ENCODE measurements at places on chromosomes 2 and 18.
A peak's percentile ranks its signal among the peaks of the same experiment; 100 is the strongest.

DNA sequence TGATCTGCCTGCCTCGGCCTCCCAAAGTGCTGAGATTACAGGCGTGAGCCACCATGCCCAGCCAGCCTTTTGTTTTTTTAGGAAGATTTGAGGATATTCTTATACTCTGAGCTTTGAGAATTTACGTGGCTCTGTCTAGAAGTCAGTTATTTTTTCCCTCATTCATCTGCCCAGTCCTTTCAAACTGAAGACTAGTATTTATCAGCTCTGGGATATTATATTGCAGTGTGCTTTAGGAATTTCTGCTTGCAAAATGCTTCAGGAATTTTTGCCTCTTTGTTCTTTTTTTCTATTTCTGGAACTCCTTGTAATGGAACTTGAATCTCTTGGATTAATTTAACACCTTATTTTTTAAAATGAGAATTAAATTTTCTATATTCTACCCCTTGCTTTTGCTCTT lies 22.6 kb downstream of the ACSL3 start:
- DNase-seq = no peak

DNA sequence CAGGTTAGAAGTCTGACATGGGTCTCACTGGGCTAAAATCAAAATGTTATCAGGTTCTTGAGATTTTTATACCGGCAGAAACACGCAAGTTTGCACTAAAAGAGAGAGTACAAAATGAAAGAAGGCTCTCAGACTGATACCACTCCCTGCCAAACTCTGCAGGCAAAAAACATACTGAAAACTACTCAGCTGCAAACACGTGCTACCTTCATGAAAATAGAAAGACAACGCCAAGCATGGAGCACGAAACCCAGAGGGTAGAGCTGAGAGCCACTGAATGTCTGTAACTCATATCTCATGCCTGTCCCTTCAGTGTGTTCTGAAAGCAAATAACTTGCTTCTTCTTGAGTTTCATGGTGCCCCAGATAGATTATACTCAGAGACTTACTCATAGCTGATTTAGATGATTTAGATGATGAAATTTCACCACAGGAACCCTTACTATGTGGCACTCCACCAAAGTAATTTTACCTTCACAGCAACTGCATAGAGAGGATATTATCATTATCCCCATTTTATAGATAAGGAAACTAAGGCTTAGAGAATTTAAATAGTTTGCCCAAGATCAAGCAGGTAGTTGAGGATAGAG lies 313.0 kb upstream of the SLC39A10 start:
- no peak for DNase-seq

DNA sequence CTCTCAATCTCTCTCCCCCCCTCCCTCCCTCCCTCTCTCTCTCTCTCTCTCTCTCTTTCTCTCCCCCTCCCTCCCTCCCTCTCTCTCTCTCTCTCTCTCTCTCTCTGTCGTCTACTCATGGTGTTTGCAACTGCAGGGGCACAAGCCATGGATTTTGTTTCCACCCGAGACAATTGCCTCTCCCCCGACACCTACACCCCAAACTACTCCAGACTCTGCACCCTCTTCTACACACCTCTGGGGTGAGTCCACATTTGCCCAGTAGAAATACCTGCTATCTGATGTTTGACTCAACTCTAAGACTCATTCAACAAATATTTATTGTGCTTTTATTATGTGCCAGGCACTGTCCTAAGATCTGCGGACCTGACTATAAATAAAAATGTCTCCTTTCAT lies 93.7 kb downstream of the TMEM17 start:
- DNase-seq = peak; percentile 25

GRCh38 chr2:168478206-168478605 lies 22.1 kb downstream of the CERS6 start:
- peak; percentile 65 for DNase-seq
